NCI-H1436 (cell line): ENCODE measurements at places on chromosomes 12 and 14.

GRCh38 chr14:78848234-78848820, 678.2 kb downstream of the NRXN3 start:
- DNase-seq, result peak; percentile 42

DNA sequence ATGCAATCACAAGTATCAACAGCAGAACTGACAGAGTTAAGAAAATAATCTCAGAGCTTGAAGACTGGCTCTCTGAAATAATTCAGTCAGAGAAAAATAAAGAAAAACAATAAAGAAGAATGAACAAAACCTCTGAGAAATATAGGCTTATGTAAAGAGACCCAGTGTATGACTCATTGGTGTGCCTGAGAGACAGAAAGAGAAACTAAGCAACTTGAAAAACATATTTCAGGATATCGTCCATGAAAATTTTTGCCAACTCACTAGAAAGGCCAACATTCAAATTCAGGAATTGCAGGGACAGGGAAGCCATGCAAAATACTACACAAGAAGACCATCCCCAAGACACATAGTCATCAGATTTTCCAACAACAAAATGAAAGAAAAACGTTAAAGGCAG, 56.2 kb downstream of the APOBEC1 start:
- DNase-seq, result no peak

- DNase-seq, result no peak
Observed at GRCh38 chr14:32110548-32110896, 33.4 kb downstream of the ARHGAP5 start.

- DNase-seq, result no peak
Observed at GRCh38 chr12:66503746-66504145, 175.1 kb downstream of the GRIP1 start.

DNA sequence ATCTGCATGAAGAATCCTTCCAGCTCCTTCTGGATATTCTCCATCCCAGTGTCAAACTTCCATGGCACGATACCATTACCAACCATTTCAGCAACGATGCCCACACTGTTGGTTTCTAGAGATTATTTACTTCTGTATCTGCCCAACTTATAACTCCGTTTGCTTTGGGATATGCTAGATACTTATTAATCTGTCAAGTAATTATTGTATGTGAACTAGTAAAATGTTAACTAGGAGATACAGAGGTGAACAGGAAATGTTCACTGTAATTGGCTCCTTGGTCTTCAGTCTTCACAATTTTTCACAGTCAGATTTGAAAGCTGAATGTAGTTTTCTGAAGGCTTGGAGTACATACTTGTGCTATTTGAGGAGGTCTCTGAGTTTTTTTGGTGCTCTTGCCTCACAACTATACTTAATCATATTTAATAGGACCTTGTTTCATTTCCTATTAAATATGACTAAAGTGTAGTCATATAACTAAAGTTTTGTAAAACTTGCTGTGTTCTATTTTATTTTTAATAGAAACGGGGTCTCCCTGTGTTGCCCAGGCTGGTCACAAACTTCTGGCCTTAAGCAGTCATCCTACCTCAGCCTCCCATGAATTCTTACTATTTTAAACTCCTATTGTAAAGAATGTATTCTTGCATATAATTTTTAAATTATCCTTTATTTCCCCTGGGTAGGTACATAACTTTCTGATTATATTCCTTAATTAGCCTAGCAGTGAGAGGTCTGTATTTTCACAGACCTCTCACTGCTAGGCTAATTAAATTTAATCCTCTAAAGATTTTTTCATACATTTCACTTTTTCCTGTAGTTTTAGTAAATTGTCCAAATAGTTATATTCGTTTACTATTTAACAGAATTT, 79.7 kb downstream of the FGD4 start:
- no peak for DNase-seq

GRCh38 chr14:74605531-74606223, 6.4 kb downstream of the LTBP2 start:
- no peak for DNase-seq
